T-helper 1 cell (primary cell): ENCODE measurements at places on chromosomes 12 and 14.

DNA sequence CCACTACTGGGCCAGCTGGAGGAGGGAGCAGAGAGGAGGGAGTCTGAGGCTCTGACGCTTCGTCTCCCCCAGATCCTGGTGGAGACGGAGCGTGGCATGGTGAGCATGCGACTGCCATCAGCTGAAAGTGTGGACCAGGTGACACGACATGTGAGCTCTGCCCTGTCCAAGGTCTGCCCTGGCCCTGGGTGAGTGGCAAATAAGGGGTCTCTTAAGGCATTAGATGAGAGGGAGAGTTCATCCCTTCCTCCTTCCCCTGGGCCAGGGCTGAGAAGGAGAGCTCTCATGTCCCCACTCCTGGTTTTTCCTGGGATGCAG, 2.5 kb downstream of the CARMIL3 start:
- no peak for DNase-seq

GRCh38 chr12:43841253-43841652, 5.4 kb downstream of the TMEM117 start:
- DNase-seq, result no peak

GRCh38 chr12:51958542-51958941, 7.0 kb downstream of the ACVR1B start:
- DNase-seq, result no peak

GRCh38 chr12:57717846-57718640, 20.5 kb downstream of the AGAP2 start:
- DNase-seq, result no peak

GRCh38 chr14:44162197-44162596, 344.9 kb downstream of the FSCB start:
- DNase-seq, result no peak
